ENCODE measurements at places on chromosomes 5 and 9.

DNA sequence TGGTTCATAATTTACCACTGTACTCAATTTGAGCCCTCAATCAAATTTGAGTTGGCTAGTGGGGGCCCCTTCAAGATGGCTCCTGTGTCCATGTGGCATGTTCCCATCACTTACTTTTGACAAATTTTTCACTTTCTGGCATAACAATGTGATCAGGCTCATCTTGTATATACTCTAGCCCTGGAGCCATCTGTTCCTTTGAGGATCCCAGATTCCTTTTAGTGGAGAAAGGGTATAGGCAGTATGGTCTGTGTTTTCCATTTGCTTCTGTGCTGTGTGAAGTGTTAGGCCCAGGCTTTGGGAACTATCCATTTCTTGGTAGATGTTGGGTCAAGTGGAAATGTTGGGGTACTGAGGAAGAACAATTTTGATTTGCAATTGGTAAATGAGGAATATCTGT is 45.7 kb downstream of the SH3GL2 start:
- DNase-seq, result no peak

DNA sequence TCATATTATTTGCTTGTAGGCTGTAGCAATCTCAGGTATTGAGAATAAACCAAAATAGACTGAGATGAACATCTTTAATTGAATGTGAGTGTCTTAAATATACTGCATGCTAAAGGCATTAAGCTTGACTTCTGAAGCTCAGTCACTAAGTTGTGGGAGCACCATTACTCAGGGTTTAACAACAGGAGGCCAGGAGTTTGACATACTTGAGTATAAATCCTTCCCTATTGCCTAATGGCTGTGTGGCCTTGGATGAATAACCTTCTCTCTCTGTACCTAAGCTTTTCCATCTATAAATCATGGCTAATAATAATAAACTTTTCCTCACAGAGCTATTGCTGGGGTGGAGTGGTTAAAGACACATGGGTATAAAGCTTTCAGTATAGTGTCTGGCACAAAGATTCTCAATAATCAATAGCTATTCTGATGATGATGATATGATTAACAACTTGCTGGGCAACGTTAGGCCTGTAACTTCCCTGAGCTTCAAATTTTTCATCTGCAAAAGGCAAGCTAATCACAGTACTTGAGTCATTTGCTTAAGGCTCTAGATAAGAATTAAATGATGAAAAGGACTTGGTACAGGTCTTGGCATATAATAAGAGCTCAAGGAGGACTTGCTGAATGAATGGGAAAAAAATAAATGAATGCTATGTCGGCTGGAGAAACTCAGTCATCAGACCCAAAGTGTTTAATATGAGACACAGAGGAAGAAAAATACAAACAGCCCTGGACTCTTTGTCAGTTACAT is 174.0 kb upstream of the IL12B start:
- no peak for DNase-seq

- no peak for DNase-seq
Measured at GRCh38 chr5:135864503-135865435, 30.3 kb downstream of the SLC25A48 start.

- no peak for DNase-seq
Measured at GRCh38 chr5:131230406-131230805, 33.4 kb upstream of the CDC42SE2 start.

DNA sequence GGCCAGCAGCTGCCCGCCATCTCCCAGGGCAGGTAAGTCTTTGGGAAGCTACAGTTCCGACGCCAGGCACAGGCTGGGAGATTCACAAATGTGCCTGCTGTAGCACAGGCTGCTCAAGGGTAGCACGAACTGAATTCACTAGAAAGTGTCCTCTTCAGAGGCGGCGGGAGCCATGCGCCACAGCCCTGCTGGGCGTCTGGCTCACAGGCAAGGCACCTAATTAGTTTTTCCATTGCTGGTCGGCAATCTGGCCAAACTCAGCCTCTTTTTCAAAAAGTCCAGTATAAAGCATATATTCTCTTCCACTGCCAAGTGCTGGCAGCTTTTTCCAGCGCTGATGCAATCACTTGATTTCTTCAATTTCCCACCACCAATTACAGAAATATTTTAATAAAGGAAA is 128.9 kb upstream of the RAPGEF1 start:
- DNase-seq, result no peak

DNA sequence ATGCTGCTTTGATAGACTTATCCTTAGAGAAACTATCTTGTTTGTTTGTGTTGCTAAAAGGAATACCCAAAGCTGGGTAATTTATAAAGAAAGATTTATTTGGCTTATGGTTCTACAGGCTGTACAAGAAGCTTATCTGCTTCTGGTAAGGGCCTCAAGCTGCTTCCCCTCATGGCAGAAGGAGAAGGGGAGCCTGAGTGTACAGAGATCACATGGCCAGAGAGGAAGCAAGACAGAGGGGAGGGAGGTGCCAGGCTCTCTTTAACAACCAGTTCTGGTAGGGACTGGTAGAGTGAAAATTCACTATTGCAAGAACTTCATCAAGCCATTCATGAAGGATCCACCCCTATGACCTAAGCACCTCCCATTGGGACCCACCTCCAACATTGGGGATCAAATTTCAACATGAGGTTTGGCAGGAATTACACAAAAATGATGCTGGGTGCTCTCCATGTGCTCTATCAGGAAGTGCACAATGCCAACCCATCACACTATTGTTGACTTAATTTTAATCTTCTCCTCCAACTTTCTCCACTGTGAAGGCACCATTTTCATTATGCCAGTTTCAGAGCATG is 115.1 kb upstream of the SHB start:
- DNase-seq, result no peak

- DNase-seq, result no peak
Measured at GRCh38 chr5:124686239-124687004, 60.0 kb downstream of the ZNF608 start.

DNA sequence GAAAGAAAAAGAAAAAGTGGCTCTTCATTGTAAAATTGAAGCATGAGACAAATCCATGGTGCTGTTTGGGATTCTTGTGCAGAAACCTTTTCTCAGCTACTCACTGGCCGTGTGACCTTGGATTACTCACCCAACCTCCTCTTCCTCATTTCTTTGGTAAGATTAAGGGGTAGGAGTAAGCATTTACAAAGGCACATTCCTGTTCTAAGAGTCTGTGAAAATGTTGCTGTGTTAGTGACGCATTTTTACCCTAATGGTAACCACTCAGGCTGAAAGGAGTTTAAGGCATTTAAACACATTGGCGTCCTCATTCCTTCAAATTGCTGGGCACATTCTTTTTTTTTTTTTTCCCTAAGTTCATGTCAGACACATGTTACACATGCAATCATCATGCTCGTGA is 4.3 kb downstream of the RAI14 start:
- DNase-seq, result no peak

- DNase-seq, result no peak
Measured at GRCh38 chr5:59327191-59327980, 566.1 kb downstream of the PDE4D start.

DNA sequence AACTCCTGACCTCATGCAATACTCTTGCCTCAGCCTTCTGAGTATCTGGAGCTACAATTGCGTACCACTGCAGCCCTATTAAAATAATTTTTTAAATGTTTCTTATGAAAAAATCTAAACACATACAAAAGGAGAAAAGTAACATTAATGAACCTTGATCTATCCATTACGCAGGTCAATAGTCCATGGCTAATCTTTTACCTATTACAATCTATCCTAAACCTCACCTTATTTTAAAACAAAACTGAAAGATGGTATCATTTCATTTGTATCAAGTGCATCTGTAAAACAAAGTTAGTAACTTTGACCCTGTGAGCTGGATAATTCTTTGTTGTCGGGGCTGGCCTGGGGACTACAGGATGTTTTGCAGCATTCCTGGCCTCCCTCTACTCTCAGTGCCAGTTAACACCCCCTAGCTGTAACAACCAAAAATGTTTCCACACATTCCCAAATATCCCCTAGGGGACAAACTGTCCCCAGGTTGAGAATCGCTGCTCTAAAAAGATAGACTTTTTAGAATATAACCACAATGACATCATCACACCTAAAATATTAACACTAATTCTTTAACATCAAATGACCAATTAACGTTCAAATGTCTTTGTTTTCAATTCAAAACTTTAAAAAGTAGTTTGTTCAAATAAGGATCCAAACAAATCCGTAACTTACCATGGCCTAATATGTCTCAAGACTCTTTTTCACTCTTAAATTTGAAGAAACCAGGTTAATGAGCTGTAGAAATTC is 54.8 kb downstream of the RNF38 start:
- no peak for DNase-seq

DNA sequence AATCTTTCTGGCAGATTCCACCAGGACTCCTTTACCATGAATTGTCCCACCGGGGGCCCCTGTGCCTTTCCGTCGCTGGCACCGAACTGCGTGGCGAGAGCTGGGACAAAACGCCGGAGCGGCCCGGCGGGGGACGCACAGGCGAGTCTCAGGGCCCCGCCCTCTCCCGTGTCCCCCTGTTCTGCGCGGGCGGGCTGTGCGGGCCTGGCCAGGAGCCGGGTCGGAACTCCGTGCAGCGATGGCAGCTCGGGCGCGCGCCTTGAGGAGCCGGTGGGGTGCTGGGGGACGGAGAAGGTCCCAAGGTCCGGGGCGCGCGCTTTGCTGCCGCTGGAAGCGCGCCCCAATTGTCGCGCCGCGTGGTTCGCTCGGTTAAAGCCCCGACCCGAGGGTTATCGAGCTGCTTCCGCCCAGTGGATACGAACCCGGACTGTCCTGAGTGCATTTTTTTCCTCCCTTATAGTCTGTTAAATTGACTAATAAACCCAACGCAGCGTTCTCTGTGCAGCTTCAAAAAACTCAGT is 125.3 kb downstream of the TMEM174 start:
- DNase-seq, result no peak

- DNase-seq, result no peak
Measured at GRCh38 chr5:72179028-72179815, 71.9 kb downstream of the MAP1B start.

GRCh38 chr5:2748861-2749513 is 2.5 kb downstream of the IRX2 start:
- no peak for DNase-seq

GRCh38 chr9:123287639-123288038 is 19.3 kb upstream of the STRBP start:
- no peak for DNase-seq

GRCh38 chr5:165620394-165620793 is 2115.0 kb downstream of the MAT2B start:
- no peak for DNase-seq

- DNase-seq, result no peak
Measured at GRCh38 chr9:90724112-90724511, 77.5 kb upstream of the SYK start.

- DNase-seq, result no peak
Measured at GRCh38 chr9:127397646-127398274, 791 bp downstream of the SLC2A8 start.

- DNase-seq, result no peak
Measured at GRCh38 chr5:125981016-125981415, 442.2 kb upstream of the GRAMD2B start.

GRCh38 chr9:134988706-134989105 is 71.0 kb upstream of the FCN1 start:
- no peak for DNase-seq

DNA sequence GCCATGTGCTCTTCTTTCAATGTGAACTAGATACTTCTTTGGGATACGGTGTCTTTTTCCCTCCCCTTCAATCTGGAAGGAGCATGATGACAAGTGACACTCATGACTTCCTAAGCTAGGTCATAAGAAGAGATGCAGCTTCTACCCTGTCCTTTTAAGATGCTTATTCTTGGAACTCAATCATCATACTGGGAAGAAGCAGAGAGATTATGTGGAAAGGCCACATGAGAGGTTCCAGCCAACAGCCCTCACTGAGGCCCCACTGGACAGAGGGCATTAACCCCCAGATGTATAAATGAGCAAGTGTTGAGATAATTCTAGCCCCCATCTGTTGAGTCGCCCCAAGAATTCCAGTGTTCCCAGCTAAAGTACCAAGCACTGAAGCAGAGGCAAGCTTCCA is 29.3 kb upstream of the HTR4 start:
- no peak for DNase-seq

DNA sequence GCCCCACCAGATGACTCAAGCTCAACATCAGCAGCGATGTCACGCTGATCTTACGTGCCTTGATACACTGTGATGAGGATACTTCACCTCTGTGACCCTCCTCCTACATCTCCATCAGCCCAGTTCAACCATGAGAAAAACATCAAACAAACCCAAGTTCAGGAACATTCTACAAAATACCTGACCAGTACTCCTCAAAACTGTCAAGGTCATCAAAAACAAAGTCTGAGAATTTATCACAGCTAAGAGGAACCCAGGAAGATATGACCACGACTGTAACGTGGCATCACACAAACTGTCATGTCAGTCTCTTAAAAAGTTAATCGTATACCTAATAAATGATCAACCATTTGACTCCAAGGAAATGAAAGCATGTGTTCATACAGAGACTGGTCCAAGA is 90.8 kb downstream of the COL23A1 start:
- no peak for DNase-seq

- DNase-seq, result no peak
Measured at GRCh38 chr9:98778711-98779530, 17.4 kb downstream of the ANKS6 start.

DNA sequence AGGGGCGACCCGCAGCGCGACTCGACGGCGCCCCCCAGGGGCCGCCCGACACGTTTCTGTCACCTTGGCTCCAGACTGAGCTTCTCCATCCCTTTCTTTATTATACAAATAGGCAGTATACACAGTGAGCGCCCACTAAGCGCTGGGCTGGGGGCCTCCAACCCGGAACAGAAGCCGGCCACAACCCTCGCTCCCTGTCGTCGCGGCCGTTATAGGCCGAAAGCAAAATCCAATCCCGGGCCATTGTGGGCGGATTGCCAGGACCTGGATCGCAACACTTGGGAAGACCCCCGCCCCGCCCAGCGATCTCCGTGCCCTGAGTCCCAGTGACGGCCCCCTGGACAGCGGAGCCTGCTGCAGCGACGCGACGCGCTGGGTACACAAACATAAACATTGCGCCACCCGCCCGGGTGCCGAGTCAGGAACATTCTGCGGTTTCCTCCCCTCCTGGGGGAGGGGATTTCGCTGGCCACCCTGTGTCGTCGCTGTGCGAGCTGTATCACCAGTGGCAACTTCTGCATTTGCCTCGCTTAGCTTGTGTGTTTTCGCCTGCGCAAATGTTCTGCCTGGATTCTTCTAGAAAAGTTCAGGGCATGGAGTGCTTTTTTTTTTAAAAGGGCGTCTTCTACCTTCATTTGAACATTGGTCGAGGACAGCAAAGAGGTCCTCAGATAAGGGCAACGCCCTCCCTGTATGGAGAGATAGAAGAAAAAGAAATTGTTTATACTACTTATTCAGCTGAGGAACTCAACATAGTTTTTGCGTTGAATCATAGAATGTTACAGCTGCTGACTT is 1.3 kb upstream of the DUSP1 start:
- peak; percentile 68 for DNase-seq

- peak; percentile 56 for DNase-seq
Measured at GRCh38 chr9:112074250-112075008, 100.7 kb downstream of the SUSD1 start.

DNA sequence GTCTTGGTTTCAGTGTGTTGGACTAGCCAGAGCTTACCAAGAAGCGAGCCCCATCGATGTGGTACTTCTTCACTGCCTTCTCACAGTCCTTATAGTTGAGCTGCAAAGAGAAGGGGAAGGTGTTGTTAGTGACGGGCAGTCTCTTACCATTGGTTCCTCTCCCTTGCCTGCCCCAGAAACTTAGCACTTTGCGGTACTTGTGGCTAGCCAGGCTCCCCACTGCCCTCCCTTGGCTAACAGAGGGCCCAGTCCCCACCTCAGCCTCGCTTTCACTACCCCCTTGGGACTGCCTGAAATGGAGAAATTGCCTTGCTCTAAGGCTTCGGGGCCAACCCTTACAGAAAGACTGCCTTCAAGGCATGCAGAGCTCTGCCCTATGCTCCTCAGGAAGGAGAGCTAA is 4.3 kb downstream of the LCP2 start:
- no peak for DNase-seq

- DNase-seq, result no peak
Measured at GRCh38 chr9:128689293-128689774, 312 bp downstream of the SET start.

Measured in activated CD4-positive, CD25-positive, alpha-beta regulatory T cell treated with anti-CD3 and anti-CD28 coated beads, Interleukin-2, amount 50 U/mL, for 16 hours (primary cell).